ENCODE measurements at places on chromosomes 11 and 22. TPM values are rescaled to one million over a fixed set of nuclear protein-coding genes. Genes with fewer than 3 reads are reported as not detected.

- no peaks in the 10 kb centered on the region for H3K27me3 ChIP-seq
- no peaks in the 10 kb centered on the region for H3K4me1 ChIP-seq
- no peak overlapping the region for H3K27ac ChIP-seq
Observed at GRCh38 chr11:32052215-32052614, 38.7 kb upstream of the RCN1 start.

DNA sequence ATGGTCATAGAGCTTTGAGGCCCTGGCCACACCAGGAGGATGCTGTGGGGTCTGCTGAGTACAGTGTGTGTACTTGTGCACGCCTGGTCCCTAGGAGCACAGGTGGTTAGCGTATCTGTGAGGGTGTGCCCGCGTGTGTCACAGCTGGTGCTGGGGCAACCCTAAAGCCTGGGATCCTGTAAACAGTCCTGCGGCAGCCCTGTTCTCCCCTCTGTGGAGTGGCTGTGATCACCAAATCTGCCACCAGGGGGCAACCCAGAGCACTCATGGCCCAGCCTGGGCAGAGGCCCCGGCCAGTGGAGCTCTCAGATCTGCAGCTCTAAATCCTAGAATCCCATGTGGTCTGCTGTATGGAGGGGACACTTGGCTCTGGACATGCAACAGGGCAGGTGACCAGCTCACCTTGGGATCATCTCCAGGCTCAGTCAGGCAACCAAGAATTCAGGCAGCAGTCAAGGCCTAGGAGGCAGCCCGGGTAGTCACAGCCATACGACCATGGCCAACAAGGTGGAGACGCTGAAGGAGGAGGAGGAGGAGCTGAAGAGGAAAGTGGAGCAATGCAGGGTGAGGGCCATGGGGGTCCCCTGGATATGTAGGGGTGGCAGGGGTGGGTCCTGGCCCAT lies 3.9 kb downstream of the SH3BP1 start:
- no peaks in the 10 kb centered on the region for H3K36me3 ChIP-seq
- no peaks in the 10 kb centered on the region for H3K27me3 ChIP-seq
- H3K4me3 ChIP-seq = no peak overlapping the region
- peak; percentile 100 for DNase-seq

GRCh38 chr11:110160016-110160415 lies 66.8 kb downstream of the ZC3H12C start:
- no peak for DNase-seq
- no peak overlapping the region for H3K4me3 ChIP-seq
- peaks cover 18% of the 10 kb centered on the region for H3K36me3 ChIP-seq
- no peaks in the 10 kb centered on the region for H3K4me1 ChIP-seq
- no peak overlapping the region for H3K27ac ChIP-seq
- no peaks in the 10 kb centered on the region for H3K27me3 ChIP-seq

SLC35E4 gene
- total RNA-seq = 5.1 TPM
